Thymus (tissue), 14 donors: ENCODE measurements at places on chromosomes 7 and 10. TPM values are rescaled to one million over a fixed set of nuclear protein-coding genes. Genes with fewer than 3 reads are reported as not detected.

Gene EEF1AKMT2
- total RNA-seq, result 22.3 TPM

Gene EPHA1
- total RNA-seq, result 34.3 TPM

Gene NFKB2
- total RNA-seq, result 35.6 TPM

Gene HYAL4
- total RNA-seq, result 0.05 TPM

Gene IDI2
- not detected for total RNA-seq

Gene KDM7A
- 14.8 TPM for total RNA-seq

Gene CDC14C
- total RNA-seq, result not detected

Gene MYO1G
- total RNA-seq, result 47.0 TPM

Gene AGBL3
- 1.9 TPM for total RNA-seq

Gene SUFU
- total RNA-seq, result 2.6 TPM

Gene KIAA1549
- total RNA-seq, result 1.9 TPM

Gene TMEM270
- 0.09 TPM for total RNA-seq

Gene SFRP5
- total RNA-seq, result 2.4 TPM

Gene CYP2C8
- total RNA-seq, result 0.71 TPM

Gene TET1
- total RNA-seq, result 6.4 TPM

Gene KIF11
- total RNA-seq, result 39.9 TPM

Gene OR6V1
- total RNA-seq, result not detected

Gene SEMA3A
- 1.0 TPM for total RNA-seq

Gene CALHM2
- 3.6 TPM for total RNA-seq

Gene ACSM6
- total RNA-seq, result 5.1 TPM

Gene AOAH
- total RNA-seq, result 23.5 TPM

Gene XPNPEP1
- 44.2 TPM for total RNA-seq

Gene STRIP2
- 1.9 TPM for total RNA-seq

Gene TBX20
- total RNA-seq, result 0.09 TPM

Gene CRYGN
- total RNA-seq, result 1.2 TPM

Gene FFAR4
- 0.14 TPM for total RNA-seq

Gene CDK1
- 133 TPM for total RNA-seq

Gene TMEM168
- total RNA-seq, result 14.6 TPM

Gene ANKRD30A
- total RNA-seq, result not detected

Gene IL2RA
- total RNA-seq, result 5.6 TPM

Gene GDI2
- total RNA-seq, result 268 TPM
